Mammary epithelial cell (primary cell): ENCODE measurements at places on chromosomes 7 and 10. TPM values are rescaled to one million over a fixed set of nuclear protein-coding genes. Genes with fewer than 3 reads are reported as not detected.

DNA sequence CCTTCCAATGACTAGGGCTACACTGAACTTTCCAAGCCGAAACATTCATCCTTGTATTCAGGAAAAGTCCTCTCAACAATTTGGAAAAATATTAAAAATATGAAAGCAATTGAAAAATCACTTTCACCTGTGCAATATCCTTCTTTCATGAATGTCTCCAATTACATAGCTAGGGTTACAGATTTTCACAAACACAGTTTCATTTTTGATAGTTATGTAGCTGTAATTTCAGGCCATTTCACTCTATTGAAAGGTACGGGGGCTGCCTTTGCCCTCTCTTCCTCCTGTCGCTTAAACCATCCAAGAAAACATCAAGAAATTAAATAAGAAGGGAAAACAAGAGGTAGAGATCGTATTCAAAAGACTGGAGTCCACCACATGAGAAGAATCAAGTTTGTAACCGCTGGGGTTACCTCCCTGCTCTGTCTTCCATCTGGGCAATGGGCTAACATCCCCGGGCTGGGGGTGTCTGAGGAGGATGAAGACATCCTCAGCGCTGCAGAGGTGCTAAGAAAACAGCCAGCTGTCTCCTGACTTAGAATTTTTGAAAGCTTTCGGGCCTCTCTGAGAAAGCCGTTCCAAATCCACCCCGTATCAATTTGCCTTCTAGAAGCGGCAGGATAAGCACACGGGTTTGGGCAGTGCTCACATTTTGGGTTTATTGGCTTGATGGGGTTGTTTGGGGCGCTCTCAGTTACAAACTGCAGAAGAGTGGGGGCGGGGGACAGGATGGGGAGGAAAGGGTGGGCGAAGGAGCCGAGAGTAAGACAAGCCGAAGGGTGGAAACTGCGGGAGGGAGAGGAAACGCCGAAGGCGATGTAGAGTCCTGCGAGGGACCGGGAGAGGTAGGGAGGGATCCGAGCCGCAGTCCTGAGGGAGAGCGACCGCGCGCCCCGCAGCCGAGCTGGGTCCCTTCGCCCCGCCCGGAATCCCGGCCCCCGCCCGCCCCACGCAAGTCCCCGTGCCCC, 24.3 kb upstream of the VAX1 start:
- no peak for DNase-seq

GRCh38 chr7:113202284-113202683, 83.9 kb upstream of the SMIM30 start:
- no peak for DNase-seq

GRCh38 chr10:89263531-89263930, 12.0 kb upstream of the LIPA start:
- no peak for DNase-seq

DNA sequence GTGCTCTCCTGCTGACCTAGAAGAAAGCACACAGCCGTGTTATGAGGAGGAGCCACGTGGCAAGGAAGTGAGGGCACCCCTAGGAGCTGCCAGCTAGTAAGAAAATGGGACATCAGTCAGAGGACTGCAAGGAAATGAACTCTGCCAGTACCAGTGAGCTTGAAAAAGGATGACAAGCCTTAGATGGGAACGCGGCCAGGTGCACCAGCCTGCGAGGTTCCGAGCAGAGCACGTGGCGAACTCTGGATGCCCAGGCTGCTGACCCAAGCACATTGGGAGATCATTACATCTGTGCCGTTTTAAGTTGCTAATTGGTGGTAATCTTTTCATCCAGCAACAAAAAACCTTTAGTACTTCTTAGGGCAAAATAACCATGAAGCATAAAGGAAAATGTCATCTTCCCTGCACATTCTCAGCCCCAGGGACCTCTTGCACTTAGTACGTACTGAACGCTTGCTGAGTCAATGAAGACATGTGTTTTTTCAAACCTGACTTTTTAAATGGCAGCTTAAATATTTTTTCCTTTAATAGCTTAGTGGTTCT, 69.4 kb downstream of the AMZ1 start:
- peak; percentile 76 for DNase-seq

- no peak for DNase-seq
Measured at GRCh38 chr10:69951658-69952057, 101.0 kb upstream of the MACROH2A2 start.

DNA sequence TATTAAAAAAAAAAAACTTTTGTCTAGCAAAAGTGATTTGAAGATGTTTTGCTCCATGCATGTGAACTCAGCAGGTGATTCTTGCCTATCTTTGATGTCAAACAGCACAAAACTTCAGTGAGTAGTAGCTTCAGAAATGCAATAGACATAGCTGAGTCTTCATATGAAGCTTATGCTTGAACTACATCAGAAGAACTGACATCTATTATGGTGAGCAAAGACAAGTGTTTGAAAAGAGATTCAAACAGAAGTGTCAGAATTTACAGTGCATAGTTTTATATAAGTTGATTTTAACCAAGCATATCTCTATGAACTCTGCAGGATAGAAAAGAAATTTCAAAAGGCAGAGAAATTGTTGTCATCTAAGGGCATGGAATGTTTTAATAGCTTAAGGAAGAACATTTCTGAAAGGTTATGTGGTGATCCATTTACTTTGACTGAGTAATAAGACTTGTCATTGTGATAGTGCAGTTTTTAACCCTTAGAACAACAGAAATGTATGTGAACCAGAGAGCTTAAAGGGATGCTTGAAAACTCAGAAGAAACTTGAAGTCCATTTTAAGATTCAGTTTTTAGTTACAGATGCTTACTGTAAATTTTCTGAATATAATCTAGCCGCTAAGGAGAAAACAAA, 351.4 kb downstream of the MDFIC start:
- no peak for DNase-seq

DNA sequence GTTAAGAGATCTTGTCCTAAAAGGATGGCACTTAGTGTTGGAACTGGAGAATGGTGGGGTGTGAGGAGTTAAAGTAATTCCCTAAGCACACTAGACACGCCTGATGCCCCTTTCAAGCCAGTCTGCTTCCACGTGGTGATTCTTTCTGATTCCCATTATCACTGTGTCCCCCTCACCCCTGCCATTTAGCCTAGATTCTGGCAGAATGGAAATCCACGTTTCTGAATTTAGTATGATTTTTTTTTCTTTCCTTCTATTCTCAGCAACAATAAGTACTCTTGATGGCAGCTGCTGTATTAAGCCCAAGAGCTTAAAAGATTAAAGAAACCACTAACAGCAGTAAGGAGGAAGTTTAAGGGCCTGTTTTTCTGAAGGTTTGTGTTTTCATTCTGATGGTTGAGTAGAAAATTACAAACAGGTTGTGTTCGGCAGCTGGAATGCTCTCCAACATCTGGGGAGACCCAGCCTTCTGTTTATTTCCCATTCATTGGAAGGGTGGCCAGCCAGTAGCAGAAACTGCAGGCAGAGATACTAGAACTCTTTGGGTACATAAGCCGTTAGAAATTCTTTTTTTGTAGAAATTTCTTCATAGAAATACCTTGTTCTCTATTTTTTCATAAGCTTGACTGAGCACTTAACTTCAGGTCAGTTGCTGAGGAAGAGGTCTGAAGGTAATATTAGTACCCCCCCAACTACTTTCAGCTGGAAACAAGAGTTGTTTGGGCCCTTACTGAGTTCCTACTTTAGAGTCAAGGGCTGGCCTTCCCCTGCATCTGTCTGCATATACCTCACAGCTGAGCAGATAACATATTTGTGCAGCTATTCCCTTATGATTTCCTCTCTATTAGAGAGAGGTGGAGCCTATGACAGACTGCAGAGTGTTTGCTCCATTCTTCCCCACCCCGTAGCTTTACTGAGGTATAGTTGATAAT, 355.1 kb downstream of the AUTS2 start:
- no peak for DNase-seq

DNA sequence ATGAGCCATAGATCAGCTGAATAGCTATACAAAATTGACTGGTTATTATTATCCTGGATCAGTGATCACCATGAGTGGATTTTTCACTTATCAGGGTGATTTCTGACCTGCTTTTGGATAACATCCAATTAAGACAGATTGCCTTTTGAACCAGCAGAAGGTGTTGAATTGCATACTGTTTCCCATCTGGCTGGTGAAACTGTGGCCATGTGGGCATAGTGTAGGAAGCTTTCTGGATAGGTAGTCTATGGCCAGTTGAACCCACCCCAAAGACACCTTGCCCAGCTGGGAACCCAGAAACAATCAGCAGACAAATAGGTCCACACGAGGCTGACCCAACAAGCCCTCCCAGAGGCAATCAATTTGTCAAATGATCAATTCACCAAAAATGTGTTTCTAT, 29.3 kb downstream of the DNAJC12 start:
- DNase-seq = no peak

- DNase-seq = no peak
Measured at GRCh38 chr7:131225619-131226513, 101.8 kb upstream of the MKLN1 start.

DNA sequence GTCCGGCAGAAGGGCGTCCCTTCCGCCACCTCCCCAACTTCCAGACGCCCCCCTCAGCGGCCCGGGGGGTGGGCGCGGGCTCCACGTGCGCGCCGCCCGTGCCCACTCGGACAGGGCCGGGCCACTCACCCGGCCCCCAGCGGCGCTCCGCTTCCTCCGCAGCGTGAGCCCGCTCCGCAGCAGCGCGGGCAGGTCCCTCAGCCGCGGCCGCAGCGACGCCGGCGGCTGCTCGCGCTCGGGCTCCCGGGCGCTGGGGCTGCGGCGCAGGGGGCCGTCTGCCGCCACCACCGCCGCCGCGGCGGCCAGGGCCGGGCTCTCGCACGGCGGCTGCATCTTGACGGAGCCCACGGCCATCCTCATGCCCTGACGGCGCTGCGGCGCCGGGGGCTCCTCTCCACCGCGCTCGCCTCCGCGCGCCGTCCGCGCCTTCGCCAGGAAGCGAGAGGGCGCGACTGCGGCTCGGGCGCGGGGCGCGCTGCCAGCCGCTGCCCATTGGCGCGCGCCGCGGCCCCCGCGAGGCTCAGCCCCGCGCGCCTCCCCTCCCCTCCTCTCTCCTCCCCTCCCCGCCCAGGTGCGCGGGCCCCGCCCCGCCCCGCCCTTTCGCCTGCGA, at the start of gene RAPGEF5:
Gene RAPGEF5, minus strand, starts transcription at position 454 of the 610 bp plus-strand sequence. Its CDS starts 94 bp downstream, at position 360.
- peak; percentile 66 for DNase-seq

- DNase-seq = peak; percentile 1
Measured at GRCh38 chr10:108465871-108466641, 1301.5 kb upstream of the SORCS1 start.

GRCh38 chr7:78265071-78265470, 466.5 kb downstream of the PHTF2 start:
- DNase-seq = no peak

DNA sequence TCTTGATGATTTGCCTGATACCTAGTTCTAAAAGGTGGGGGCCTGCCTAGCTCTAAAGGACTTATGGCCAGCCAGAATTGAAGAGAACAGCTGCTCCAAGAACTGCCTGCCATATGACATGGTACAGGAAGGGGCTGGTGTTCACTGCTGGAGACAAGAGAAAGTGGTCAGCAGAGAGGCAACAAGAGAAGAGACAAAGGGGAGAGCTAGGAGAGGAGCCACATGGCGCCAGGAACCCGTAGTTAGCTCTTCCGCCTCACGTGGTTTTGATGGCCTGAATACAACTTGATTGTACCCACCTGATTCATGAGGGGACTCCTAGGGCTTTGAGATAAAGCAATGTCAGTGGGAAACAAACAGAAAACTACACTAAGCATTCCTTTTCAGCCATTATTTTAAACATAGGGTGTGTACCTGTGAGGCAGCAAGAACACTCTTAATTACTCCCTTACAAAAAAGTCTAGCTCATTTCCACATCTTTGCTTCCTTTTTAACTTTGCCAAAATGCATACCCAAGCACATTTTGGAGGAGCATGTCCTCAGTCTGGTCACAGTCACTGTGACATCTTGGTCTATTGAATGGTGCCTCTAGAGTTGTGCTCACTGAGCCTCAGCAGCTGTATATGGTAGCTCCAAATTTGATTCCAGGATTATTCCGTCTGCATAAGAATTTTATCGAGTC, 71.6 kb downstream of the CCDC71L start:
- DNase-seq = no peak

PODXL gene
- 0.16 TPM for polyA plus RNA-seq

SPDYE5 gene
- polyA plus RNA-seq = not detected

ABCF2 gene
- 61.2 TPM for polyA plus RNA-seq

TBXAS1 gene
- polyA plus RNA-seq = 3.1 TPM

PILRA gene
- 0.87 TPM for polyA plus RNA-seq
